Left cardiac atrium (tissue), 4 donors: ENCODE measurements at places on chromosomes 16 and 17.

GRCh38 chr16:55326261-55327092 is 2.5 kb downstream of the IRX6 start:
- DNase-seq: no peak

- no peak for DNase-seq
Observed at GRCh38 chr17:78595135-78595810, 18.1 kb upstream of the DNAH17 start.

- DNase-seq: no peak
Observed at GRCh38 chr17:27974531-27975145, 67.8 kb upstream of the NLK start.

- no peak for DNase-seq
Observed at GRCh38 chr17:31003225-31003866, 32.5 kb downstream of the RNF135 start.

DNA sequence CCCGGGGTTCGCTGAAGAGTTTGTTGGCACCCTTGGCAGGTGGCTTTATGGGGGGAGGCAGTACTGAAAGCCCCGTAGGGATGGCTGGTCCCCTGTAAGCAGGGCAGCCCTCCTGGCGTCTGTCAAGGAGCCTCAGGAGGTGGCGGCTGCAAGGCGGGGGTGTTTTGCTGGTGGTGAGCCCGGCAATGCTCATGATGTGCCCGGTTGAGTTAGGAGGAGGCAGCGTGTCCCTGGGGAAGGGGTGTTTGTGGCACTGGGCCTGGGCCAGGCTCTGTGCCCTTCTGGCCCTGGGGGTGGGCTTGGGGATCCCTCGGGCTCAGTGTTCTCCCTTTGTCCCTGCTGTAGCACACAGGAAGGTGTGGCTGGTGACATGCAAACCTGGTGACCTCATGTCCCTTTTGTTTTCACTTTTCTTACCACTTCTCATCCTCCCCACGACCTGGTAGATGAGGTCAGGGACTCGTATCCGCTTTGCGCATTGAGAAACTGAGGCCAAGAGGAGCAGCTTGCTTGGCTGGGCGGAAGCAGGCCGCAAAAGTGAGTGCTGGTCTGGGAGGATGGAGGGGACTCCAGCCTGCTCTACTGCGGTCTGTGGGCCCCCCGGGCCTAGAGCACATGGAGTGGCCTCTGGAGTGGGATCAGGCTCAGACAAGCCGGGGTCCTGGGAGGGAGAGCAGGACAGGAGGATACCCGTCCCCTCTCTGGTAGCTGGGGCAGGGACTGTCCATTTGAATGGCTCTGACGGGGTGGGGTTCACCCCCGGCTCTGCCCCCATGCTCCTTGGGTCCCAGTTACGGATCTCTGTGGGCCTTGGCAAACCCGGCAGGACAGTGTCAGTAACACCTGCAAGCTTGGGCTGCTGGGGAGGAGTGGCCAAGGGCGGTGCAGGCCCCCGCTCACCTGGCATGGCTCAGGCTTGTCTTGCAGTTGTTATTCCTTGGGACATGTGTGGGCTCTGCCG is 2.2 kb downstream of the SNN start:
- DNase-seq: no peak

DNA sequence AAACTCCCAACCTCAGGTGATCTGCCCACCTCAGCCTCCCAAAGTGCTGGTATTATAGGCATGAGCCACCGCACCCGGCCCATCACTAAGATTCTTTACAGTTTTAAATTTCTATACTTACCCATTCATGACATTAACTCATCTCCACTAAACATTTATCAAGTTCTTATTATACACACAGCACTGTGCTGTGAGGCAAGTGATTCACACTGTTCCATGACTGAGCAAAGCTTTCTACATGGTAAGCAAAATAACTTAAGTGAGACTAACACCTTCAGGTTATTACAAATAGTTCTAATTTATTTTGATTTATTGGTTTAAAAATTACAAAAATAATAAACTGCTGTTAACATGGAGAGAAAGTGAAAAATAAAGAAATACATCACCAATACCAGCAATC is 33.5 kb downstream of the MARVELD3 start:
- no peak for DNase-seq

DNA sequence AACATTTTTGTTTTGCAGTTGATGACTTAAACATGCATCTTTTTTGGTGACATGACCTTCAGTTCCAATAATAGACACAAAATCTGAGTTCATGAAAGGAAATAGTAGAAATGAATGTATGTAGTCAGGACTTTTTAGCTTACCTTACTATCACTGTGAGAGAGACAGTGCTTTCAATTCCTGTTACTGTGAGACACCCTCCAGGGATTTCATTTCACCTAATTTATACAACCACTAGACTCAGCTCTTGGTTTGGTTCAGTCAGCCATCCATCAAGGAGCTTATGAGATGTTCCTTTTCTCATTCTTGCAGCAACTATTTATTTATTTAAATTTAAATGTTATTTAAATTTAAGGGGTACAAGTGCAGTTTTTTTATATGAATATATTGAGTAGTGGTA is 77.9 kb downstream of the MAP2K4 start:
- DNase-seq: no peak

DNA sequence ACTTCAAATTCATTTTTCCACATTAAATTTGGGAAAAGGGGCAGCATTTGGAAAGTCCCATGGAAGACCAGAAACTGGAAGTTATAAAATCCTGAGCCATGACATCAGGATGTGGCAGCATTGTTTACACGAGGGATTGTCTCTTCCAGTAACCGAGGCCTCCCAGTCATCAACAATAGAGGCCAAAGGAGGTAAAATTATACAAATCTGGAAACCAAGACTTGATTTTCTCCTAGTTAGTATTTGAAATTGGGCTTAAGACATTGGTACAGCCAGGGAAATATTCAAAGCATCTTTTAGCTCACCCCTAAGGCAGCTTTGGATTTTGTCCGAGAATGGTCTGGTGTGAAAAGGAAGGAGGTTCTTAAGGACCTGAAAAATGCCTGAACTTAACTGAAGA is 251.6 kb upstream of the FOXF1 start:
- DNase-seq: no peak

- peak; percentile 60 for DNase-seq
Observed at GRCh38 chr16:12178251-12178990, 201.9 kb downstream of the SNX29 start.

GRCh38 chr17:3796110-3796821 is 4.7 kb downstream of the ITGAE start:
- DNase-seq: no peak

- DNase-seq: no peak
Observed at GRCh38 chr16:50298075-50298460, 31.7 kb downstream of the ADCY7 start.

GRCh38 chr16:87437911-87438610 is 45.9 kb downstream of the MAP1LC3B start:
- no peak for DNase-seq

DNA sequence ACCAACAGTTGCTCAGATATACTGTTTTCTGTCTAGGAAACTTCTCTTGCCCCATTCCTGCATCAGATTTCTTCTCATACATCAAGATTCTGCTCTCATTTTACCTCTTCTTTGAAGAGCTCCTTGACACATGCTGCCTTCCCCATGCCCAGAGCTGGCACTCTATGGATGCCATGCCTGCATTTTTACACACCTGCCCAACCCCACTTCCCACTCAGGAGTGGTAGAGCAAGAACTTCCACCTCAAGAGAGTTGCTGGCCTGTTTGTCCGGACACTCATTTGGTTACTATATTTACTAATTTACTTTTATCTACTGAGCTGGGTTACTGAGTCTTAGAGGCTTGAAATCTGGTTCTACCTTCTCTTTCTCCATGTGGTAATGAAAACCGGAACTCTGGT is 98.3 kb upstream of the HLF start:
- DNase-seq: no peak

GRCh38 chr16:86316967-86317812 is 193.1 kb upstream of the FOXF1 start:
- DNase-seq: no peak

DNA sequence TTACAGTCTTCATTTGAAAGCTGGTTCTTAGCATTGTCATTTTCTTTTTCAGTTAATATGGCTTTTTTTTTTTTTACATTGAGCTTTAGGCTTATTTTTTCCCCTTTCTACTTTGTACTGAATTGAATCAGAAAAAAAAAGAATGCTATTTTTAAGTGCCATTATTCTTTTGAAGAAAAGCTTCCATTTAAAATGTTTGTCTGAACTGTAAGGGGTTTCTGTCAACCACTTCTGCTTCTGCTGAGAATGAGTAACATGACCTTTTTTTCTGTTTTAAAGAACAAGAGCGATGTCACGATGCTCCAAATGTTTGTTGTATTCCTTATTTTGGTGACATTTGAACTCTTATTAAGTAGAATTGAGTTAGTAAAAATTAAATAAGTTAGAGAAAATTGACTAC is 50.0 kb downstream of the MRTFB start:
- DNase-seq: no peak

DNA sequence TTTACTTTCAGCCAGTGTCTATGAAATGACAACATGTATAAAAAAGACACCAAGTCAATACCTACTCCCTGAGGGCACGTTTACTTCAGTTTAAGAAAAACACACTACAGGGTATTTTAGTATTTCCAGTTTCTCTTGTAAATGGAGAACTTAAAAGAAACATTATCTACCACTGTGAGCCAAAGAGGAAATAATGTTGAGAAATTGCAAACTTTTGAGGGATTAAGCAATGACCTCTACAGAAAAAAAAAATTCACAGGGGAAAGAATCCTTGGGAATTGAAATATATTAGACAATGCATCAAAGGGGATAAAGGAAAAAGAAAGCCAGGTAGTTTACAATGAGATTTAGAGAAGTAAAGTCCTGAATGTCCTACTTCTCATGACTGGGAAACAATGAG is 126.0 kb downstream of the KCNJ2 start:
- DNase-seq: no peak

DNA sequence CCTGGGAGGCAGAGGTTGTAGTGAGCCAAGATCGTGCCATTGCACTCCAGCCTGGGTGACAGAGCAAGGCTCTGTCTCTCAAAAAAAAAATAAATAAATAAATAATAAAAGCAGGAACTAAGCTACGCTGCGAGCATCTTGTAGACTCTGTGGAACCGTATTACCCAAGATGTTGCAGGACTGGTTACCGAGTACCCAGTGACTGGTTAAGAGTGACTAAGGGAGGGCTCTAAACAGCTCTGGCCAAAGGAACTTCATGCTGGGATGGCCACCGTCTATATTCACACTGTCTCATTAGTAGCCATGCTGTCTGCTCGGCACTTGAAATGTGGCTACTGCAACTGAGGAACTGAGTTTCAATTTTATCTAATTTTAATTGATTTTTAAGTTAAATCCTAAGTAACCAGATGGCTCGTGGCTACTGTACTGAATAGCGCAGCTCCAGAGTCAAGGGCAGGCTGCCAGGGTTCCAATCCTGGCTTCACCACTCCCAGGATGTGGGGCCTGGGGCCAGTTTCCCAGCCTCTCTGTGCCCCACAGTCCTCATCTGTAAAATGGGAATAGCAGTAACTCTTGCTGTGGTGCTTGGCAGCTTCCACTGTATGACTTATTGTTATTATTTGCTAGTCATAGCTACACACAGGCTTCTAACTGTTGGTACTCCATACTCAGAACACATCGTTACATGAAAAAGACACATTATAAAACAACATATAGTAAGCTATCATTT is 3.0 kb downstream of the NTAN1 start:
- peak; percentile 52 for DNase-seq

GRCh38 chr17:39754958-39755553 is 17.3 kb downstream of the GRB7 start:
- DNase-seq: no peak

- DNase-seq: peak; percentile 45
Observed at GRCh38 chr17:62892870-62893338, 73.1 kb upstream of the TANC2 start.

DNA sequence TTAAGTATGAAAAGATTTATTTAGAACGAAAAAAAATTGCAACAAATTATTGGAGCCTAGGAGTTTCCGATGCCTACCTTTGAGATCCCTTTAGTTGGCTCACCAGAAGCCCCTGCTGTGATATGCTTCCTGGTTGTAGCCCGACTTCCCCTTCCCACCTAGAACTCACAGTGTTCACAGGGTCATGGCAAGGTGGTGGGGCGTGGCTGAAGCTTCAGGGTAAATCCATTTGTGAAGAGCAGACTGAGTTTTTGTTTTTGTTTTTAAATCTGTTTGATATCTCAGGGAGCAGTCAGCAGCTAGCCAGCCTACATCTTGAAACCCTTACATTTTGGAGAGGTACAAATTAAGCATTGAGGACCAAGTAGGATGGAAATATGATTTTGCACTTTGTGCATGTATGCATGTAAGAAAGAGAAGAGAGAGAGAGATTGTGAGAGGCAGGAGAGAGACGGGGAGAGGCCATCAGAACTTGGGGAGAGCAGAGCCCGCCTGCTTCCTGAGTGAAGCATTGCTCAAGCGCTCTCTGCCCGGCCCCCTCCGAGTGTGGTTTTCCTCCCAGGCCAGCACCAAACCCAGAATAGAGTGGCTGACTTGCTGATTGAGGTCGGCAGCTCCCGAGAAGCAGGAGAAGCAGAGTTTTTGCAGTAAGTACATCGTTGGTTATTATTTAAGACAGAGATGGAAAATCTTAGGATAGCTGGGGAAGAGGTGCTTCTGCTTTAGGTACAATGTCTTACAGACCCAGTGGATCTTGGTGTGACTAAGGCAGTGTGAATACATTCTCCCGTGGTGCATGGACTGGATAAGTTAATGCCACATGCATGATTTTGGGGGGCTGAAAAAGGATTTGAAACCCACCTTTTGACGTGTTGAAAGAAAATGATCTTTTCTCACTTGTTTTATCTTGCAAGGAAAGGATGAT is 64.2 kb downstream of the SPECC1 start:
- DNase-seq: peak; percentile 58

DNA sequence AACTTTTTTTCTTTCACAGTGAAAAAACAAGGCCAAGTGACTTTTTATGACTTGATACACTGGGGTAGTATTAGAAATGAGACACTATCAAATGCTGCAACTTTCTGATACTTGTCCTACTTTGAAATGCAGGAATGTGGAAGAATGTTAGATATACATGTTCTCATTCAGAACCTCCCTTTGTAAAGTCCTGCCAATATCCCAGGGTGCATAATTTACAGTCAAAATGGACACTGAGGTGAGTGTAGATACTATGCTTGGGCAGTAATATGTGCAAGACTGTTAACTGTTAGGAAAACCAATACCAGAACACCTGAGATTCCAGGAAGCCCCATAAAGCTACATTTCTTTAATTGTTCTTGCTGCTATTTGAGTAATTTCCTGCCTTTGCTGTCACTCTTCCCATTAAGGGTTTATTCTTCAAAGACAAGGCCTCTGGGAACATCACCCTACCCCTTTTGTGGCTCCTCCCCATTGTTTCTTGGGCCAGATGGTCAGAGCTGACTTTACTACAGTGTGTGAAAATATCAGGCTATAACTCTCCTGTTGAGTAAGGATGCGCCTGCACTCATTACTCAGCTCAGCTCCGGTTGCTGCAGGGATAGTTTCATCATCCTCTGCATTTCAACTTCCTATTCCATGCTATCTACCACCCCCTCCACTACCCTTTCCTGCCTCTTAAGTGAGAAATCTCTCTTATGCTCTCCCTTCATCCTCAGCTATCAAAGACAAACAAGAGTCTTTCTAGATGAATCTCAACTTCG is 48.7 kb downstream of the TMEM100 start:
- no peak for DNase-seq
